ELR (cell line): ENCODE measurements at places on chromosomes 4 and X.
A peak's percentile ranks its signal among the peaks of the same experiment; 100 is the strongest.

DNA sequence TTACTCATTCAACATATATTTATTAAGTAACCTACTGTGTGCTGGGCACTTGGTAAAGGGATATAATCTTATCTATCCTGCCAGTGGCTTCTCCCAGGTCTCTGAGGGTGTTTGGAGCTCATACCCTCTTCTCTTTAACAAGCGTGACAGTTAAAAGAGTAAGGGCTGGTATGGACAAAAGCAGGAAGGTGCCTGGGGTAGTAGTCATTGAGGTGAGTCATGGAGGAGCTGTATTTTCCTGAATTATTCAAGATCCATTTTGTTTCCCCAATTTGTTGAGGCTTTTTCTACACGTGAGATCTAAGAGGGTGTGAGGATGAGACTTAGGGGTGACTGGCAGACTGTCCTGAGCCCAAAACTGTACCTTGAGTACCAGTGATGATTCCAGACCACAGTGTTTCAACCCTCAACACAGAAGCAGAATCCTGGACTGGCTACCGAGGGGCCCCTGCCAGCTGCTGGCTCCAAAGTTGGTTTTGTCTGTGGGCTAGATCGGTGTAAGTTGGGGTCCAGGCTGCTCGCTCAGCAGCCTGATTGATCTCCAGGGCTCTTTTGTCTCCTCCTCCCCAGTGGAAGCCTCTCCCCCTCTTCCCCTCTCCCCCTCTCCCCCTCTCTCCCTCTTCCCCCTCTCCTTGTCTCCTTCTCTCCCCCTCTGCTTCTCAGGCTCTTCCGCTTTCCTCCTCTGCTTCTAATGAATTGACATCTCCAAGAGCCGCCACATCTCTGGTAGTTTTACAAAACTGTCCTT is at the start of gene DRP2:
Gene DRP2 (plus strand): TSS at position 671 of the 748 bp plus-strand sequence. CDS start 11,862 bp downstream, outside the sequence.
- peak; percentile 78 for DNase-seq

DNA sequence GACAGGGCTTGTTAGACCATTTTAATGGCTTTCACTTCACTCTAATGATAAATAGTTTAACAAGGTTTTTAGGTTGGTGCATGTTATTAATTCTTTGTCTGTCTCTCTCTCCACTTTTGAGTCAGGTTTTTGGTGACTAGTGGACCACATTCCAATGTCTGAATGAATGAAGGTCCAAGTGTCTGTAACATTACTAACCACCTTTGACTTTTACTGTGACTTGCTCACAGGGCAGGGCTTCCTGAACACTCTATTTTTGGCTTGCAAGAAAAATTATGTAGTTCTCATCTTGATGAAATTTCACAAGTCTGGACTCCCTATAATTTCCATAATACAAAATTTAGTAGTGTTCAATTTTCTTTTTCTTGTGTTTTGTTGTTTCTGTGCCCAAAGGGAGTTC is 78.9 kb upstream of the BMPR1B start:
- peak; percentile 42 for DNase-seq

DNA sequence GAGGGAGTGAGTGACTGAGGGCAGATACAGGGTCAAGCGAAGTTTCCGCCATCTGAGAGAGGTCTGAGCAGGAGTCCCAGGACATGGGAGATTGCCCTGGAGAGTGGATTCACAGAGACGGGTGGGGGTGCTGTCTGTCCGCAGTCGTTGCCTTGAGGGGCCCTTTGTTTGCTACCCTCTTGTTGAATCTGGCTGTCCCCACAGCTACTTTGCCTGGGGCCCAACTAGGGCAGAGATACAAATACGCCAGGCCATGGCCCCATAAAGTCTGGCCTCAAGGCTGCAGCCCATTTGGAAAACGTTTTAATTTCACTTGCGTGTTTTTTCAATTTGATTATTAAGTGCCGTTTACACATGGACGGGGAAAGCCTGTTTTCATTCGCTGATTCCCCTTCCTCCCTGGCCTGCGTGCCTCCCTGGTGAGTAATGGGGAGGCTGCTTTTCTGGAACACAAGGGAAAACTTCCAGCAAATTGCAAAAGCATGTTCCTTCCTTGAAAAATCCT is 134.4 kb downstream of the SMIM20 start:
- DNase-seq, result peak; percentile 89

GRCh38 chr4:22410645-22411247 is 105.1 kb downstream of the ADGRA3 start:
- DNase-seq, result peak; percentile 49

DNA sequence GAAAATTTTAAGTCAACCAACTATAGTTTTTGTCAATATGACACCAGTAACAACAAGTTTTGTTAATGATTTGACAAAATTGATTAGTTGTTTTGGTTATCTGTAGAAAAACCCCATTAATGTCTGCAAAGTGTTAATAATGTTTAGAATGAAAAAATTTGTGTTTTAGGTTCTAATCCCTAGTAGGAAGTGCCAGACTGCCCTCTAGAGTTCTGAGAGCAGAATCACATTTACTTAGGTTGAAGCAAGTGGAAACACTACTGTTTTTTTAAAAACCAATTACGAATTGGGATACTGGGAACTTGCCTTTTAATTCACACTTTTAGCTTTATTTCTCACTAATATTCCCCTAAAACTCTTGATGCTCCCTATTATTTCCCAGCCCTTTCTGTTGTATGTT is 101.1 kb upstream of the CYLC1 start:
- DNase-seq, result peak; percentile 3

GRCh38 chrX:104488811-104489210 is 77.2 kb upstream of the IL1RAPL2 start:
- no peak for DNase-seq

- DNase-seq, result peak; percentile 55
These were observed 58.2 kb upstream of the DKK2 start for GRCh38 chr4:107094332-107094731.

DNA sequence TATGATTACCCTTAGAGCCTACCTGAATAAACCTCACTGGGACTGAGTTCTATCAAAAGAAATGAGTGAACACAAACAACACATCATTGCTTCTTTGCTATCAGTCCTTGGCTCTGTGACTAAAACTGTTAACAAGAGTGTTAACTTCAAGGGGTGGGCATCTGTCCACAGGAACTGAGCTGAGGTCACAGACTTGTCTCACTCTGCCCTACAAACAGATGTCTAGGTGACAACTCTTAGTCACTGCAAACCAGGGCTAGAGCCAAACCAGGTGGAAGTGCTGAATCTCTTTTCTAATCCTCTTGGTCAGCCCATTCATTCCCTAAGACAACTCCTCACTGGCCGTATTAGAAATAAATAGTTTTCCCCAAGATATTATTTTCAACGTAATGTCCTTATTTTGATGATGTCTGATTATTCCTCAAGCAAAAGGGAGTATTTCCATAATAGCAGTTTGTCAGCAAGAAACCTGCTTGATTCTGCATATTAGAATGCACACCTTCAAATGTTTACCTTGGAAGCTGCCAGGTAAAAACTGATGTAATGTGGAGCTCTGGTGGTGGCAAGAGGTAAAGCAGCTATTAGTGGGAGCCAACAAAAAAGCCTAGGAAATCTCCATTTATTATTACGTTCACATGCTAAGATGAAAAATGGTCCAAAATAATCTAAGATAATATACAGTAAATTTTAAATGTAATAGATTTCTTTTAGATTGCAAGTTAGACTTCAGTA is 4.0 kb downstream of the COL25A1 start:
- peak; percentile 24 for DNase-seq

GRCh38 chr4:23368081-23368697 is 521.7 kb downstream of the PPARGC1A start:
- DNase-seq, result no peak

- DNase-seq, result no peak
These were observed 29.9 kb downstream of the PNMA6E start for GRCh38 chrX:153371256-153371655.

DNA sequence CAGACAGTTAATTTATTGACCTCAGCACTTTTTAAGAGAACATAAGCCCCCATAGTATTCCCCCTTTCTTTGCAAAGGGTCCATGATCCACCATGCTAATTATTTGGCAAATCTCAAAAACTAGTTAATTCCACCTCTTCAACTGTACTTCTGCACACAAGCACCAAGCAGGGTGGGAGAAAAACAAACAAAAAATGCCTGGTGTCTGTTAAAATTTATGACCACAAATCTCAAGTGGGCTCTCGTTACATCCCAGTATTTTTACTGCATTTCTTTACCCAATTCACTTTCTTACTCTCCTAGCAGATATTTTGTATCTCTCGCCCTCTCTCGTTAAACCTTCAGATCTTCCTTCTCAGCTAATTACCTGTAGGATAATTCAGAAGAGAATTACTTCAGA is 6.1 kb downstream of the ARSJ start:
- no peak for DNase-seq

DNA sequence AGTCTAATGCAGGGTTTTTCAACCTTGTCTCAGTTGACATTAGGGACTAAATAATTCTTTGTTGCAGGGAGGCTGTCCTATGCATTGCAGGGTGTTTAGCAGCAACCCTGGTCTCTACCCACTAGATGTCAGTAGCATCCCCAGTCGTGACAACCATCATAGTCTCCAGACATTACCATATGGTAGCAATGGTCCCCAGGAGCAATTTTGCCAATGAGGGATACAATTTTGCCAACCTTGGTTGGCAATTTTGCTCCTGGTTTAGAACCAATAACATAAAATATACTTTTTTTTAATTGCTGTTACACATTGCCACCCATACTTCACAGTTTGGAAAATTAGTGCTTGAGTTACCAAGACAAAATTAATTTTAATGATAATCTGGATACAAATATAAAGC is 6.0 kb downstream of the EREG start:
- peak; percentile 81 for DNase-seq

- DNase-seq, result no peak
These were observed 162.1 kb downstream of the INPP4B start for GRCh38 chr4:142683997-142684396.

DNA sequence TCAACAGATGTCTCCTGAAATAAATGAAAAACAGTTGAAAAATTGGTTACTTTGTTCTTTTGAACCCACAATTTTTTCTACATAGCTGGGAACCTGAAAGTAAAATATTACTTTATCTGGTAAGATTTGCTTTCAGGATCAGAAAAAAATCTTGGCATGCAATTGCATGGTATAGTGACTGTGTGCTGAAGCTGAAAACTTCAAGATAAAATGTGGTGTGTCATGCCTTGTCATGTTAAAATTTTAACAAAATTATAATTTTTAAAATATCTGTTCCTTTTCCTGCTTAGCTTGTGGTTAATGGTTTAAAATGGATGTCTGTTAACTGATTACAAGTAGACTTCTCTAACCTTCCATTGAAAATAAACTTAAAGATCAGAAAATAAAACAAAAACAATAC is 904.8 kb downstream of the PDHA2 start:
- DNase-seq, result no peak

DNA sequence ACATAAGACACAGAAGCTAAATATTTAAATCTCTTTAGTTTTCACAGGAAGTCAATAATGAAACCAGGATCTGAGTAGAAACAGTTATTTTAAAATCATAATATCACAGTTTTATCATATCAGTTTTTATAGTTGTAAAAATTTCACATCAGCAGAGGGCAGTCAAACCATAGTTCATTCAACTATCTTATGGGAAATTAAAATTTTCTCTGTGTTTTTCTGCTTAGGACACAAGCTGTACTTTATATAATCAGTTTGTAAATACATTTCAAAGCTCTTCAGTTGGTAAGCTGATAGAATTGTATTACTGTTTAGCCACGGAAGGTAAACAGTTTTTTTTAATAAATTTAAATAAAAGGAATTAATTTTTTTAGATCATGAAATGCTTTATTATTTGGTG is 204.8 kb upstream of the NUDT6 start:
- DNase-seq, result peak; percentile 25

GRCh38 chrX:39953879-39954278 is 143.9 kb downstream of the BCOR start:
- peak; percentile 60 for DNase-seq

DNA sequence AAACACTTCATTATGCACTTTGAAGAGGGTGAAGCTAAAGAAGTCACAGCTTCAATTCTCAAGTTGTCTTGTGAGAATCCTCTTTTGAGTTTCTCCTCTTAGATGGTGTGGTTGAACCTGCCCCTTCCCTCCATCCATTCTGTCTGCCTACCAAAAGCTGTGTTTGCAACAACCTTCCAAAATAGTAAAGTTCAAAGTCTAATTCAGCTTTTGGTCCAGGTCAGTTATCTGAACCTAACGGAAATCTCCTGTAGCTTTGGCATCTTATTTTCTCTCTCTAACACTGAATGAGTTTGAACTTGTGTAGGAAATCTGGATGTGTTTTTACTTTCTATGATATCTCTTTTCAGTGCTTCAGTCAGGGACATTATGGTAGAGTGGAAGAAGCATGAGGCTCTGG is 201.7 kb upstream of the AR start:
- DNase-seq, result no peak

GRCh38 chrX:37796805-37797204 is 16.9 kb downstream of the CYBB start:
- no peak for DNase-seq

DNA sequence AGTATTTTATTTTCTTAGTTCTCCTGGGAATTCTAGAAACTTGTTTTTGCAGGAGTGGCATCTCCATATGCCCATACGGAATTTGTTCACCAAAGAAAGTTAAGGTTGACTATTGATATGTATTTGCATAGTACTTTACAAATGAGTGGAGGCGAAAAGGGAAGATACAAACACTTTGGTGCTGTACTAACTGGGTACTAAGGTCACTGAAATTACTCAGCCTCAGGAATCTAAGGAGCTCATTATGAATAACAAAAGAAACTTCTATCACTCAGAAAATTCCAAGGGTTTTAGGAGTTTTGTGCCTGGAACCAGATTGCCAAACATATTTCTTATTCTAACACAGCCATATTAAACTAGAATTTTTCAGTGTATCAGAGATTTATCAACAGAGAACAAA is 27.4 kb upstream of the TMPRSS11B start:
- DNase-seq, result no peak

GRCh38 chr4:7593646-7594412 is 159.1 kb upstream of the PSAPL1 start:
- DNase-seq, result no peak

GRCh38 chr4:124092541-124092984 is 620.0 kb downstream of the ANKRD50 start:
- DNase-seq, result no peak

DNA sequence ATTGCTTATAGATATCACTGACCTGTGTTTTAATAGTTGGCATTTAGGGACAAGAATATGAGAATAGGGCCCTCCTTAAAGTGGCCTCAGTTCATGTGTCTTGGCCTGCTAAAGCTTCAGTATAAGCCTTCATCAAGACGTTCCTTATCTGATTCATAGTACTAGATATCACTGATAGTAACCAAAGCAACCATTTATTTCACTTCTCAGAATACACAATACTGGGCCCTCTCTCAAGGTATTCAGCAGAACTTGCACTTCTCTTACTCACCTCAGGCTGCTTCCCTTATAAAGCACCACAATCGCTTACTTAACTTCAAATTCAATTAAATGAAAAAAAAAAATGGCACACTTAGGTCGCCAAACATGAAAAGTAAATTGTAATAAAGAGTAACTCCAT is 259.4 kb upstream of the PCDH7 start:
- DNase-seq, result no peak

DNA sequence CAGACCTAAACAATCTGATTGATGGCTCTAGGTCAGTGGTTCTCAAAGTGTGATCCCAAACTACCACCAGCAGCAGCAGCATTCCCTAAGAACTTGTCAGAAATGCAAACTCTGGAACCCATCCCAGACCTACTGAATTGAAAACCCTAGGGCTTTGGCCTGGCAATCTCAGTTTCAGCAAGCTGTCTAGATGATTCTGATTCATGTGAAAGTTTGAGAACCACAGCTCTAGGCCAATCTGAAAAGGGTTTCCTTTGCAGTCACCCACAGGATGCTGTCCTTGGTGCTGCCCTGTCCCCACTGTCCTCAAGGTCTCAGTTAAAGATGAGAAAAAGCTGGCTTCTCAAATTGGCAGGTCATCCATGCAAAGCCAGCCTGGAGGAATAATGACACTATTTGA is 34.8 kb downstream of the SMPX start:
- DNase-seq, result peak; percentile 11

- DNase-seq, result peak; percentile 89
These were observed 9.6 kb downstream of the DRP2 start for GRCh38 chrX:101229170-101229569.
